ENCODE measurements at places on chromosomes 12 and 14.

DNA sequence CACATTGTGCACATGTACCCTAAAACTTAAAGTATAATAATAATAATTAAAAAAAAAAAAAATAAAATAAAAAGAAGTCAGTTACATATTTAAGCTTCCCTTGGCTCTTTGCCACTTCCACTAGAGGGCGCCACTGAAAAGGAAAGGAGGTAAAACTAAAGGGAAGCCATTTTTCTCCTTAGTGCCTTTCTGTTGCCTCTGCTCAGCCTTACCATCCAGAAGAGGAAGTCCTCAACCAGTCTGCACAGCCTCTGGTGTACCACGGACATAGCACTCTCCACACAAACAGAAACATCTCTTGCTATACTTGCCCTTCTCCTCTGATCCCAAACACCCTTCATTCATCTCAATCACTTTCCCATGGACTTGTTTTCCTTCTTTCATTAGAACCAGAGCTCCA, 169.0 kb upstream of the EEA1 start:
- DNase-seq, result peak; percentile 78

GRCh38 chr14:68234101-68234905, 414.7 kb downstream of the RAD51B start:
- no peak for DNase-seq

DNA sequence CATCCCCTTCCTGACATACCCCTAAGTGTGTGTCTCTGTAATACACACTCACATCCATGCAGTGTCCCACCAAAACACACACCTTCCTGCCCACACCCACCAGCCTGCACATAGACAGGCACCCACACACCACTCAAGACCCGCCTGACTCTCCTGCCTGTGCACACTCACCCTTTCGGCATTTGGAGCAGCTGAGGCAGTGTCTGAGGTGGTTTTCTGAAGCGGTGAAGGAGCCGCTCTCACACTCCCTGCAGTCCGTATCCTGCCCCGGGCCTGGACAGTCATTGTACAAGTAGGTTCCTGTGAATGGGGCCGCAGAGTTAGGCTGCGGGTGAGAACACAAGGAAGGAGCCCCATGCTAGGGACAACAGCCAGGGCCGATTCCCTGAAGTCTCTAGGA, 8.3 kb downstream of the TNFRSF1A start:
- no peak for DNase-seq

DNA sequence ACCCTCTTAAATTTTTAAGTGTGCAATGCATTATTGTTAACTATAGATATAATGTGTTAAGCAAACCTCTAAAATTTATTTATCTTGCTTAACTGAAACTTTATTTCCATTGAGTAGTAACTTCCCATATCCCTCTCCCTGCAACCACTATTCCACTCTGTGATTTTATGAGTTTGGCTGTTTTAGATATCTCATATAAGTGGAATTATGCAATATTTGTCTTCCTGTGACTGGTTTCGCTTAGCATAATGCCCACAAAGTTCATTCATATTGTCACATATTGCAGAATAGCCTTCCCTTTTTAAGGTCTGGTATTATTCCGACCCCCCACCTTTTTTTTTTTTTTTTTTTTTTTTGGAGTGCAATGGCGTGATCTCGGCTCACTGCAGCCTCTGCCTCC, 247.6 kb downstream of the EMP1 start:
- no peak for DNase-seq

- no peak for DNase-seq
These were observed 88.6 kb downstream of the MAP1LC3B2 start for GRCh38 chr12:116647813-116648212.

DNA sequence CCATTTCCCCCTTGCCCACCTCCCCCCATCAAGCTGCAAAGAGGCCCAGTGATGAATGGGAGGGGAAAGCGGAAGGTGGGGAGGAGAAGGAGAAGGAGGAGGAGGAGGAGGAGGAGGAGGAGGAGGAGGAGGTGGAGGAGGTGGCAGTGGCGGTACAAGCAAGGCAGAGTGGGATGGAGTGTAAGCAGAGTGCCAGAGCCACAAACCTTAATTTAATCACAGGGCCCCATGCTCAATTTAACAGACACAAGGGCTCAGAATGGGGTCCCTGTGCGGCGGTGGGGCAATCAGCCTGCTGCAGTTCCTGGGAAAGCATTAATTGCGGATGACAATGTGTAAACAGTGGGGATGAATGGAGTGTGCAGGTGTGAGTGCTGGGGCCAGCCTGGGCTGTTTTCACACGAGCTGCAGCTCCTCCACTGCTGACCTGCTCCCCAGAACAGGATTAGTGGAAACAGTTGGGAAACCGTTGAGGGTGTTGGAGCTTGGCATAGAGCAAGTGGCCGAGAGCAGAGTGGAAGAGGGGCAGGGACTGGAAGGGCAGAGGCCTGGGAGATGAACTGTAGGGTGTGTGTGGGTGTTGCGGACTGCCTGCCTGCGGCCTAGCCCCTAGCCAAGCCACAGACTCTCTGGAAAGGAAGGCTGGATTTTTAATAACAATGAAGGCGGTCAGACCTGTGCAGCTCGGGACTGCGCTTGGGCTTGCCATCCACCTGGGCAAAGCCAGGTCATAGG, 36.4 kb upstream of the SMOC1 start:
- DNase-seq, result no peak

- peak; percentile 14 for DNase-seq
These were observed at the start of gene TMEM229B for GRCh38 chr14:67487937-67488893. TSS of gene TMEM229B (minus strand) at chr14:67488721. CDS start at chr14:67473923, 14,798 bp downstream.

GRCh38 chr12:29902043-29902442, 118.3 kb upstream of the TMTC1 start:
- DNase-seq, result no peak

GRCh38 chr14:94119071-94119470, 8.5 kb downstream of the IFI27 start:
- DNase-seq, result no peak

DNA sequence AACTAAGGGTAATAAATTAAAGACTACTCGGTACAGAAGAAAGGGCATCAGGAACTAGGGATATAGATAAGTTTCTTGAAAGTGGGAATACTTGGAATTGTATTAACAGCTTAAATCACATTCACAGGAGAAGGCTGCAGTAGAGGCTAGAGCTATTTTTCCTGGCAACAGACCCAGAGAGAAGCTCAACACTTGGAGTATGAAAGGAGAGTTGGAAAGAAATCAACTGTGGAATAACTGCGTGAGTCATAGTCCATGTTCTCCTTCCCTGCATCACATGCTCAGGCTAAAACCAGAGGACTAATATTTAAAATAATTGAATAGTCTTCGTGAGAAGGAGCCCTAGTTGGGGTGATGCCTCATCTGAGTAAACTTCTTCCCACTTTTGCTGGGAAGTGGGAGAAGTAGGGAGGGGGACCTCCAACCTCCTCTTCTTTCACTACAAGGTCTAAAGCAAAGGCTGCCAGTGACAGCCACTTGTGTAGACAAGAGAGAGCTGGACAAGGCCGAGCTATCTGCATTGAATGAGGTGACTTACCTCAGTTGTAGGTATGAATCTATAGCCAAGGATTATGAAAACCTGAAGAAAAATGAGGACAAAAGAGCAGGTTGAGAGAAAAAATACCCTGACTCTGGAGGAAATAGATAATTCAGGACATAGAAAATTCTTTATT, 32.7 kb downstream of the DYRK2 start:
- no peak for DNase-seq

- DNase-seq, result no peak
These were observed 188.3 kb upstream of the C14orf180 start for GRCh38 chr14:104390941-104391901.

- no peak for DNase-seq
These were observed 197.2 kb downstream of the CHST11 start for GRCh38 chr12:104653730-104654664.

DNA sequence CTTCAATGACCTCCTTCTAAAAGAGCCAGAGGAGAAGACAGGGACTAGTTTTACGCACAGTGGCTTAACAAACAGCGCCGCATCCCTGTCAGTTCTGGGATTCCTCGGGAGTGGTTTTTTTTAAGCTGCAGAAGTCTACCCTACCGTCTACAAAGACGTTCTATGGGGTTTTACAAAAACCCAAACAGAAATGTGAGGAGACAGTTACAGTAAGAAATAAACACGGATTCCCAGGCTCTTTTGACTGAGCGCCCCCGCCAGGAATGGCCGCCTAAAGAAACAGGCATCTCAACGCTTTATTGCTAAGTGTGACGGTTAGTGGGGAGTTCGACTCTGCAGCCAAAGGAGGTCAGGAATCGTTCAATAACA, 484 bp downstream of the ALKBH1 start:
- no peak for DNase-seq

DNA sequence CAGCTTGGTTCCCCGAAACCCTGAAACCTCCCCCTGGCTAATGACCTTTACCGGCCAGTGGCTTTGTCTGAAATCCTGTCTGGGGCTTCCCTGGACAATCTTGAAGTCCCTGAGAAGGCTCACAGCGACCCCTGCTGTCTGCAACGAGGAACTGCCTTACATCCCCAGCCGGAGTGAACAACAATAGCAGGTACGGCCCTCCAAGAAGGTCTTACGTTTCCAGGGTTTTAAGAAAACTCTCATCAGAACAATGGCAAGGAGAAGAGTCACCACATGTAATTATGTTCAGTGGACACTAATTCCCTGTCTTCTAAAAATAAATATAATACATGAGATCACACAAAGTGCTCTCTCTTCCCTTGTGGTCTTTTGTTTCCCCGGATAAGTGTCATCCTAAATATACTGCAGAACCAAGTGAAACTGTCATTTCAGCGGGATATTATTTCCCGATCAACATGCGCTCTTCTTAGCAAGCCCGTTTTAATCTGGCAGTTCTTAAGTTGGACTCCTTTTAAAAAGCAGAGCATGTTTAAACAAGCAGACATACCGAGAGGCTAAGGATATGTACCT, 53.3 kb downstream of the RBM19 start:
- peak; percentile 67 for DNase-seq

- DNase-seq, result peak; percentile 69
These were observed 620 bp downstream of the TMTC1 start for GRCh38 chr12:29782871-29783772.

- no peak for DNase-seq
These were observed 82.8 kb downstream of the DAAM1 start for GRCh38 chr14:59271256-59271655.

- DNase-seq, result no peak
These were observed 91.7 kb downstream of the ZFP36L1 start for GRCh38 chr14:68701001-68701741.

GRCh38 chr14:80059041-80059440, 152.3 kb downstream of the DIO2 start:
- DNase-seq, result no peak

- no peak for DNase-seq
These were observed 7.0 kb downstream of the TNS2 start for GRCh38 chr12:53056901-53057300.

- no peak for DNase-seq
These were observed 50.6 kb downstream of the RFX4 start for GRCh38 chr12:106633451-106633823.

All from ascending aorta (tissue), 2 donors.